Fibroblast of lung (primary cell): ENCODE measurements at places on chromosomes 13 and 19.

DNA sequence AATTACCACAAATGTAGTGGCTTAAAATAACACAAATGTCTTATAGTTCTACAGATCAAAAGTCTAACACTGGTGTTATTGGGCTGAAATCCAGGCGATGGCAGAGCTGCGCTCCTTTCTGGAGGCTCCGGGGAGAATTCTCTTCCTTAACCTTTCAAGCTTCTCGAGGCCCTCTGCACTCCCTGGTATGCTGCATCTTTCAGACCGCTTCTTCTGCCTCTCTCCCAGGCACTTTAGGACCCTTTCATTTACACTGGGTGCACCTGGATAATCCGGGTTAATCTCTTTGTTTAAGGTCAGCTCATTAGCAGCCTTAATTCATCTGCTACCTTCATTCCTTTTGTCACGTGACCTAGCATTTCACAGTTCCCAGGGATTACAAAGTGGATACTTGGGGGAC, 211.3 kb upstream of the RFC3 start:
- peak; percentile 20 for DNase-seq

DNA sequence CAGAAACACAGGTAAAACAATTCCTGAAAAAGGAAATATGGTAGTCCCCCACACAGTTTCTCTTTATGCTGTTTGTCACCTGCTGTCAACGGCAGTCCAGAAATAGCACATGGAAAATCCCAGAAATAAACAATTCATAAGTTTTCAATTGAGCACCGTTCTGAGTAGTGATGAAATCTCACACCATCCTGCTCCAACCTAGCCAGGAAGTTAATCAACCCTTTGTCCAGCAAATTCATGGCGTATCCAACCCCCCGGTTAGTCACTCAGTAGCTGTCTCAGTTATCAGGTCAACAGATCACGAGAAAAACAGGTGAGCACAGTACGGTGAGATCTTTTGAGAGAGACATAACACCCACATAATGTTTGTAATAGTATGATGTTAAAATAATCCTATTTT, 74.2 kb downstream of the TUBGCP3 start:
- no peak for DNase-seq

- DNase-seq: no peak
Measured at GRCh38 chr13:85170372-85170771, 628.8 kb downstream of the SLITRK6 start.

- DNase-seq: no peak
Measured at GRCh38 chr19:13342672-13343071, 163.6 kb downstream of the CACNA1A start.

GRCh38 chr13:102191951-102192502, 209.8 kb downstream of the FGF14 start:
- peak; percentile 92 for DNase-seq

- DNase-seq: no peak
Measured at GRCh38 chr13:48488995-48489394, 43.9 kb downstream of the RCBTB2 start.

- DNase-seq: no peak
Measured at GRCh38 chr19:40466985-40467734, at the start of gene SPTBN4. Gene SPTBN4, plus strand, starts transcription at chr19:40467001. Its CDS starts 5,621 bp downstream, at chr19:40472622.

DNA sequence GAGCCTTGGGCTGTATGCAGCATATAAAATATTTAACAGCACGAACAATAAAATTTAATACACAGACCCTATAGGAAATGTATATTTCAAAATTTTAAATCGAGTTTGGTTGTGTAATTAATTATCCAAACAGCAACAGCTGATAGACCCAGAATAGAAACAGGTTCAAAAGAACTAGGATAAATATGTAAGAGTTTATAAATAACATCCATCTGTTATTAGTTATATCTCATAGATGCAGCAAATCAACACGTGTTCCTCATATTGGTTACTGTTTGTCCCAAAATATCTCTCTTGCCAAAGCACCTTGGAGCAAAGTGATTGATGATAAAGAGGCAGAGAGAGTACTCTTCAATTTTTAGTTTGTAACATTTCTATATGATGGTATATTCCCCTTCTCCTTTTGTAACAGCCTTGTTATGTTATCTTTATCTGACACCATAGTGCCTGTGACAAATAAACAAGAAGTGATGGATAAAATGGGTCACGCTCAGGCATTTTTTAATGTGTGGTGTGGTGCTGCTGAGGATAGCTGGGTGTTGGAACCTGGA, 260.6 kb upstream of the NBEA start:
- DNase-seq: no peak

DNA sequence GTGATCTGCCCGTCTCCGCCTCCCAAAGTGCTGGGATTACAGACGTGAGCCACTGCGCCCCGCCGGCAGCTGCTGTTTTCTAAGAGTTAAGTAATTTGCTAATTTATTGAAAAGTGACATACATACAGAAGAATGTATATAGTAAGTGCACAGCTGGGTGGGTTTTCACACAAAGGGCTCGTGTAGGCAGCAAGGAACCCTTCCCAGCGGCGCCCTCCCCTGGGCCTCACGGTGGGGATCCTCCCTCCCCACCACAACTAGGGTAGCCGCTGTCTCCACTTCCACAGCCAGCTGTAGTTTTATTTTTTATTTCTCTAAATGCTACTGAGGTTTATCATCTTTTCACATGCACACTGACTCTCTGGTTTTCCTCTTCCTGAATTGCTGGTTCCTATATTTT, 64.9 kb downstream of the CRYL1 start:
- DNase-seq: no peak

DNA sequence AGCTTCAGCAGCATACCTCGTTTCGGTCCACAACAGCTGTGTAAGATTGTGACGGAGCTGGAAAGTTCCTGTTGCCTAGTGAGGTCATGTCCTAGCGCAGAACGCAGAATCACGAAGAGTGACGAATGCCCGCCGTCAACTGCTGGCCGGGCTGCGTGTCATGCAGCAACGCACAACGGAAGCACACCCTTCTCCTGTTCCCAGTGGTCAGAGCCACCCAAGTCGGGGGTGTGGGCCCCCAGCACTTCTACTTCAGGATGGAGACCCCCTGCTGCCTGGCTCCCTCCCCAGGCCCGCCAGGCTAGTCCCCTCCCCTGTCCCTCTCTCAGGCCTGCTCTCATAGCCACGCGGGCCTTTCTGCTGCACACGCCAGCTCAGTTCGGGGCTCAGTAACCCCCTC, 25.9 kb downstream of the C2CD4C start:
- no peak for DNase-seq

- DNase-seq: peak; percentile 54
Measured at GRCh38 chr13:49097374-49097773, 121.7 kb downstream of the FNDC3A start.

- no peak for DNase-seq
Measured at GRCh38 chr13:48506092-48506701, 26.7 kb downstream of the RCBTB2 start.

GRCh38 chr13:59776924-59777690, 386.6 kb downstream of the DIAPH3 start:
- peak; percentile 91 for DNase-seq

- peak; percentile 31 for DNase-seq
Measured at GRCh38 chr13:37657134-37657533, 58.6 kb upstream of the POSTN start.

DNA sequence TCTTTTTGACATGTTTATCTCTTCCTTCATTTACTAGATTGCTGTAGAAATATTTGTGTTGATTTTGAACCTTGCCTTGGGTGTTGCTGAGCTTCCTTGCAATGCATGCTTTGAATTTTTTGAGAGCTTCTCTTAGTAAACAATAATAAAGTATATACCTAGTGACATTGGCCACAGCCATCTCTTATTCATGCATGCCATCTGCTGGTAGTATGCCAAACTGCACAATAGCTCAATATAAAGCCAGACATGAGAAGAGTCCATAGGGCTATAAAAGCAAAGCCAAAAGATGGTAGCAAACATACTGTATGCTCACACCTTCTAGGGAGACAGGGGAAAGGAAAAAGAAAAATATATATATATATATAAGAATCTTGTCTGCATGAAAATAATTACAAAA, 18.9 kb upstream of the ZSCAN5A start:
- DNase-seq: peak; percentile 29

DNA sequence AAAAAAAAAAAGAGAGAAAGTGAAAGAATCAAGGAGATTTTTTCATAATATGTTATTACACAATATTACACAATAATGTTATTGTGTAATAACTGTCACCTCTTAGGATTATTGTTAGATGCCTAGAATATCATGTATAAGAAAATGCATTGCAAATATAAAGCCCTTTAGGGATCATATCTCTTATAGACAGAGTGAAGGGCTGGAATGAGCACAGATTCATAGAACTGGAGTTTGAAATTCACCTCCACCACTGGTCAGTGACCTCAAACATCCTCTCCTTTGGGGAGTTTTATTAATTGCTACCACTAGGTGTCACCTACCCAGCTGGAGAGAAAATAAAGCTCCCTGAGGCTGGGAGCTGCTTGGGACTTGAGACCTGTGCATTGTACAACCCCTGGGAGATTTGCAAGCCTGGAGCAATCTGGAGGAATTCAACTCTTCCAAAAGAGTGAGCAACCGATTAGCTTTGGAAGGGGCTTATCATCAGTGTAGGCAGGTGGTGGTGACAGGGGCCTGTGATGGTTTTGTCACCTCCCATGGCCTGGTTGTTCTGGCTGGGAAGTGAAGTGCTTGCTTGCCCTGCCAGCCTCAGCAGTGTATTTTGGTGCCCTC, 30.3 kb upstream of the FRY start:
- peak; percentile 54 for DNase-seq

DNA sequence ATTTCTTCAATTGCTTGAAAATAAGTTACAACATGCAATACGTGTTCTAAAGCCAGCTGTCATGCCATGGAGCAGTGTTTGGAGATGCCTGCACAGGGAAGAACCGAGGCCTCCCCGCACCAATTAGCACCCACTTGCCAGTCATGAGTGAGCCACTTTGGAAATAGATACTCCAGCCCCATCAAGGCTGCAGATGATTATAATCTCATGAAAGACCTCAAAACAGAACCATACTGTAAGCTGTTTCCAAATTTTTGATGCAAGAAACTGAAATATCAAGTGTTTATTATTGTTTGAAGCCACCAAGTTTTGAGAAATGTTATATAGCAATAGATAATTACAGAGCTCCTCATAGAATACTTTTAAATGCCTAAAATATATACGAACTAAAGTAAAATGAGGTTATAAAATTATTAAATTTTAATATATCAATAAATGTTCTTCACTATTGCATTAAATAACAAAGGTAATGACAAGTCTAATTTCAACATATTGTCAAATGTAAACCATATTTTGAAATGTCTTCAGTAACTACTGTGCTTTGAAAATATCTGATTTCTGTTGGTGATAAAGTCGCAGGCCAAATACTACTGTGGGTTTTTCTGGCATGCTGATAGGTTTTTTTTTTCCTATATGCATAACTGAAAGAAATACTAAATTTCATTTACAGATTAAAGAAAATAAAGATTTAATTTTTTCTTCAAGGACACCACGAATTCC, 43.0 kb downstream of the DIAPH3 start:
- DNase-seq: no peak

- DNase-seq: no peak
Measured at GRCh38 chr13:48838193-48838973, 137.3 kb upstream of the FNDC3A start.

DNA sequence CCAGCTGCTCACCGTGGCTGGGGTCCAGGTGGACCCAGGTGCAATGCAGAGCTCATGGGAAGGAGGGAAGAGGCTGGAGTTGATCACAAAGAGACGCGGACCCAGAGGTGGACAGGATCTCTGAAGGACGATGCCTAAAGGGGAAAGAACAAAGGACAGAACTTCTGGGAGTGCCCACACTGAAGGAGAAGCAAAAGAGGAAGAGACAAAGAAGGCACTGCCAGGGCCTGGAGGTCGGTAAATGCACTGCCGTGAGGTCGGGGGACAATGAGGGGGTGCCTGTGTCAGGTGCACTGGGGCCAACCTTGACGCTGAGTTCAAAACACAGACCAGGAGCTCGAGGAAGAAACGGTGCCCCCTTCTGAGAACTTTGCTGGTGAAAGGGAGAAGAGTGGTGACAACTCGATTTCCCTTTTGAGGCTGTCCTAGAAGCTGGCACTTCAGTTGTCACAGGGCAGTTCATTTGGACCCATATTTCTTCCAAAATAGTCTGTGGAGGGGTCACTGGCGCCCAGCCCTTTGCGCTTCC, 55.6 kb downstream of the GJA3 start:
- DNase-seq: no peak

DNA sequence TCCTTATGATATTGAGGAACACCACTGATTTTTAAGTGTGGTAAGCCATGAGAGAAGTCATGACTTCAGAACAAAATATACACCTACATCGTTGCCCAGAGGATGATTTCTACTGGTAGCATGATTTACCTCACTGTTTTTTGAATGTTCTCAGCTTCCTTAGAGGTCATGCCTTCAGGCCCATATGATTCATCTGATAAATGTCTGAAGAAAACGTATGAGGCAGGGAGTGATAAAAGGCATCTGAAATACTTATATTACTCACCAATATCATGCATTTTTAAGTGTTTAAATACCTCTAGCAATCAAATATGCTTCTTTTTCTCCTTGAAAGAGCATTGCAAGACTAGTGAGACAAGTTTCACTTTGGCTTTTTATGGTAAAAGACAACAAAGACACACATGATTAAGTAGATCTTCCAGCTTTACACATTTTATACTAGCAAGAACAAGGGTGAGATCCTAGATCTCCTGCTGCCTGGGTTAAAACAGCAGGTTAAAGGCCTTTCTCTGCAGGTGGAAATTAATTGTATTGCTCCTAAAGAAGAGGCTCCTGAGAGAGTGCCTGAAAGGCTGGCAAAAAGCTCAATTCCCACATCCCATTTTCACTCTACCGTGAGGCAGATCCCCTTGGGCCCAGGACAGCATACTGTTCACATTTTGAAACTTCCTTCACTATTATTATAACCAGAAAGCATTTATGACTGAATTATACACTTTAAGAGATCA, 432.4 kb downstream of the SLITRK1 start:
- DNase-seq: peak; percentile 87

- DNase-seq: no peak
Measured at GRCh38 chr13:65540175-65540574, 1690.0 kb downstream of the PCDH9 start.

DNA sequence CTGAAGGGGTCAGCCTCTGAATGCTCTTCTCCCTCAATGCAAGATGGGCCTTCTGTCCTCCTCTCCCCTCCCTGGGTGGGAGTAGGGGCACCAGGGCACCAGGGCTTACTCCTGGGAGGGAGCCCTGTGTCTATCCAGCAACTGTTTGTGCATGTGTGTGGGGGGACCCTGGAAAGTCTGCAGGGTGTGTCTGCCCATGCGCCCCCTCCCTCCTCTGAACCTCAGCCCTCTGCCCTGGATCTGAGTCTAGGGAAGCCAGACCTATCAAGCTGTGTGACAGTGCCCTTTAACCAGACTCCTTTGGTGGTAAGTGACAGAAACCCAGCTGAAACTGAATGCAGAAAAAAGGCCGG, 213.3 kb upstream of the ZNF536 start:
- DNase-seq: no peak
